ENCODE measurements at places on chromosomes 11 and 22. TPM values are rescaled to one million over a fixed set of nuclear protein-coding genes. Genes with fewer than 3 reads are reported as not detected.

The OR2D2 gene
- total RNA-seq = not detected

DNA sequence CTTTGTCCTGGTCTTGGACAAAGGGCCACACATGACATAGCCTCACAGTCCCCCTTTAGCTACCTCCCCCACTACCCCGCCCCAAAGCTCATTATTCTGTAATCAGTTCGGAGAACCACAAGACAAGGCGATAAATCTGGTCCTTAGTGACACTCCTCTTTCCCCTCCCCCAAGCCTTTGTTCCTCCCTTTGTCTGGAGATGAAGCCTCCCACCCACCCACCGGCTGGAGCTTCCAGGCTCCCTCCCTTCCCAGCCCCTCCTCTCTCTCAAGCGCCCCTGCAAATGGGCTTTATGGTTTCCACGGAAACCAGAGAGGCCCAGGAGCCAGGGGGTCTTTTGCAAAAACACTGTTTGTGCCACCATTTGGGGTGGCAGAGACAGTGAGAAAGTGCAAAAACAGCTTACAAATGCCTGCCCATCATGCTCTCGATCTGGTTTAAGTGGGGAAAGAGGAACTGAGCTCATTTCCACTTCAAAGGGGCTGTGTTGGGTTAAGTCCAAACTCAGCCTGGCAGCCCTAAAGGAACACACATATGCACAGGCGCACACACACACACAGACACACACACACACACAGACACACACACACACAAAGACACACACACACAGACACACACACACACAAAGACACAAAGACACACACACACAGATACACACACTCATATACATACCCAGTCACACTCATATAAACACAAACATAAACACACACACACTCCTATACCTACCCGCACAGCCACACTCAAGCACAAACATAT lies 23.5 kb downstream of the APLNR start:
- no peak overlapping the region for H3K4me3 ChIP-seq
- DNase-seq = no peak
- no peak overlapping the region for H3K27ac ChIP-seq
- H3K4me1 ChIP-seq = no peaks in the 10 kb centered on the region
- no peaks in the 10 kb centered on the region for H3K36me3 ChIP-seq

GRCh38 chr22:39707816-39708215 lies 137.3 kb downstream of the CACNA1I start:
- no peak overlapping the region for H3K27ac ChIP-seq
- no peaks in the 10 kb centered on the region for H3K36me3 ChIP-seq
- no peak for DNase-seq
- H3K4me1 ChIP-seq = no peaks in the 10 kb centered on the region

DNA sequence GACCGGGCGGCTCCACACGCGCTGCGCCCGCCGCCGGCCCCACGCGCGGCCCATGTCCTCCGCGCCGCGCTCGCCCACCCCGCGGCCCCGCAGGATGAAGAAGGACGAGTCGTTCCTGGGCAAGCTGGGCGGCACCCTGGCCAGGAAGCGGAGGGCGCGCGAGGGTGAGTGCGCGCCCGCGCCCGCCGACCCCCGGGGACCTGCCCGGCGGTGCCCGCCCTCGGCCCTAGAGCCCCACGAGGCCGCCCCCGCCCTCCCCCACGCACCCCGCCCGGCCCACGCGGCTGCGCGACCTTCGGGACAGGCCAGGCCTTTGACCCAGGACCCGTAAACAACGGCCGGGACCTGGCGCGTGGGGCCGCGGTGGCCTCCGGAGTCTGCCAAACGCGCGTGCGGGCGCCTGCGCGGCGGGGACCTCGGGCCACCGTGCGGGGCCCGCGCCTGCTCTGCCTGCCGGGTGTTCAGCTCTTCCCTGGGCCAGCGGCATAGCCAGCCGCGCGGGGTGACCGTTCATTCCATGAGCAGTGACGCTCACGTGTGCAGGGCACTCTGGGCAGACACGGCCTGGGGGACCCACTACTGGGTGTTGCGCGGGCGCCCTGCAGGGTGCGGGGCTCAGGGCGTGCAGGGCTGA lies at the start of gene PARVB:
TSS of gene PARVB (plus strand) at position 15 of the 634 bp plus-strand sequence. CDS start at position 53, 38 bp downstream.
- no peak for DNase-seq
- no peaks in the 10 kb centered on the region for H3K27me3 ChIP-seq
- H3K4me3 ChIP-seq = peak within 1 kb of the TSS; percentile 37
- H3K27ac ChIP-seq = peak within 1 kb of the TSS; percentile 2
- peaks cover 24% of the 10 kb centered on the region for H3K4me1 ChIP-seq

DNA sequence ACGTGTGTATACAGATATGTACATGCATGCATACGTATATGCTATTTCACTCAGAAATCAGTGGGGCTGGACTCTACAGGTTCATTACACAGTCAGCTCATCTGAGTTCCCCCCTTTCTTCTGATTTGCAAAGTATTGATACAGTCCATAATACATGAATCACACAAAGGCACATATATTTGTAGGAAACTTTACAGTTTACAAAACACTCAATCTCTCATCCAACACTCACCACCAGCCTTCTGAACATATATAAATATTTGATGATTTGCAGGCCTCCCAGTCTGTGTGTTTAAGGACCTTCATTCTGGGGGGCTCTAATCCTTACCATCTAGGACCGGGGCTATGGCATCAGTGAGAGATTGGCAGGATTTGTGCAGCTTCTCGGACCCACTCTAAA lies 293.8 kb downstream of the TENM4 start:
- H3K27me3 ChIP-seq = no peaks in the 10 kb centered on the region
- H3K27ac ChIP-seq = no peak overlapping the region
- no peak overlapping the region for H3K4me3 ChIP-seq
- H3K36me3 ChIP-seq = no peaks in the 10 kb centered on the region
- no peaks in the 10 kb centered on the region for H3K4me1 ChIP-seq
- no peak for DNase-seq
